ENCODE measurements at places on chromosomes 6 and 20.

- no peak for DNase-seq
Measured at GRCh38 chr6:22221630-22222029, 75.2 kb downstream of the PRL start.

- no peak for DNase-seq
Measured at GRCh38 chr6:130132286-130132701, 90.5 kb downstream of the SAMD3 start.

DNA sequence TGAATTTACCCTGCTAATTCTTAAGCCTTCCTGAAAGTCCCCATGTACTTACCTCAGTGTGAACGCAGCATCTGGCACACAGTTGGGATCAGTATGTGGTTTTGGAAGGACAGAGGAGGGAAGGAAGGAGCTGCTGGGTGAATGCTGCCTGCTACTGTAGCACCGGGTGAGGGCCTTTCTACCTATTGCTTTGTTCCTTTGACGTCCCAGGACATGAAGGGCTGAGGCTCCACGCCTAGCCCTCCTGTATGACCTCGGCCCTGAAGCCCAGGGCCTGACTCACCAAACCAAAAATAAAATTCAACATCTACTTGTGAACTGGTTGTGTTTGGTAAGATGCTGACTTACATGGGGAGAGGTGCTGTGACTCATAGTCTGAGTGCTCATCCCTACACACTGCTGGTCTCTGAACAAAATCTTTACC lies 51.1 kb downstream of the ARID1B start:
- no peak for DNase-seq

DNA sequence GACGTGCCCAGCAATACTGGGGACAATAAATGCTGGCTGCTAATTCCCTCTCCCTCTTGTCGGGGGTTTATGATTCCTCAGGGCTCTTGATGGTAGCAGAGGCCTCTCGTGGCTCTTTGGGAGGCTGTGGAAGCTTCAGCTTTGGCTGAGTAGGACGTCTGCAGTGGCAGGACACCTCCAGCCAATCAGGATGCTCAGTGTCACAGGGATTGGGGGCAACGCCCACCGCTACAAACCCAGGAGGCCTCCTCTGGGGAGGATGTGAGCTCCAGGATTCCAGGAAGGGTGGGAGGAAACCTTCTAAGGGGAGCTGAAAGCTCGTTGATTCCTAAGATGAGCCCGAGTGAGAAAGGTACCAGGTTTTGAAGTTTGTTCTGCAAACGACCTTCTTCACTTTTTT lies 19.4 kb downstream of the RSPO4 start:
- DNase-seq: no peak

DNA sequence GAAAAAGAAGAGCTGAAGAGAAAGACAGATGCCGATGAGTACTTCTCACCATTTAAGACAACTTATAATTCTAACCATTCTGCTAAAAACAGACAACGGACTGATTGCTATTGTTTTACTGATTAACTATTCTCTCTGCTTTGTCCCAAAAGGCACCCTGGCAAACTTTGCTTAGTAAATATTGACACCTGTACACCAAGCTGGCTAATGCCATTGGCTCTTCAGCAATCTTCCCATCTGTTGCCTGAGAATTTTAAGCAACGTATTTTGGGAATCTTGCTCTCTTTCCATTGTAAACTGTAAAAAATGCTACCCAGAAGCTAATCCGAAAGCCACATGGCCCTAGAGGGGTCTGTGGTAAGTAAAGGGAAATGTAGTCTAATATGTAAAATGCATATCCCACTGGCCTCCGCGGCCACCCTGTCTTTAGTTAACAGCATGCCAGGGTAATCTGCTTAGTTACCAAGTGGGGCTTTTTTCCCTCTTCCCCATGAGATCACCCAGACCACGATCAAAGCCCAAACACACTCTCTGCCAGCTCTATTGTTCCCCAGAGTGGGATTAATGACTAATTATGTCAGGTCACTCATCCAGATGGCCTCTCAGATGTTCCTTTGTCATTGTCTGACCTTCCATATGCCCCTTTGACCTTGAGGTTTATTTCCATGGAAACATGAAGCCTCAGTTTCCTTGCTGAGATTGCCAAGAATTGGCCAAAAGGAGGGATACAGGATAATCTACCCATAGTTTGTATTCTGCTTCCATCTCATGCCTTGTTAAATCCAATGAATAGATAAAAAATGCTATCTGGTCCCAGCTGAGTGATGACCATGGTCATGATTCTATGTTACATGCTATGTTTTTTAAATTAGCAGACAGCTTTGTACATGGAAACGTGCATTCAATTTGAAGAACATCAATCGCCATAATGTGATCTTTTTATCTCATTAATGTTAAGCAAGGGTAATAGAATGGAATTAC lies 216.4 kb upstream of the MCHR2 start:
- DNase-seq: no peak

GRCh38 chr6:109345986-109346385 lies 36.3 kb downstream of the CD164 start:
- DNase-seq: no peak

GRCh38 chr20:9660236-9660868 lies 146.0 kb downstream of the LAMP5 start:
- no peak for DNase-seq

All from NCI-H2107 (cell line).